ENCODE measurements at places on chromosomes 11 and 22.

- DNase-seq: peak; percentile 7
These were observed 854.1 kb downstream of the TBC1D22A start for GRCh38 chr22:47616396-47617020.

- peak; percentile 96 for DNase-seq
These were observed 38.1 kb upstream of the LINC01488 start for GRCh38 chr11:69443138-69443967.

DNA sequence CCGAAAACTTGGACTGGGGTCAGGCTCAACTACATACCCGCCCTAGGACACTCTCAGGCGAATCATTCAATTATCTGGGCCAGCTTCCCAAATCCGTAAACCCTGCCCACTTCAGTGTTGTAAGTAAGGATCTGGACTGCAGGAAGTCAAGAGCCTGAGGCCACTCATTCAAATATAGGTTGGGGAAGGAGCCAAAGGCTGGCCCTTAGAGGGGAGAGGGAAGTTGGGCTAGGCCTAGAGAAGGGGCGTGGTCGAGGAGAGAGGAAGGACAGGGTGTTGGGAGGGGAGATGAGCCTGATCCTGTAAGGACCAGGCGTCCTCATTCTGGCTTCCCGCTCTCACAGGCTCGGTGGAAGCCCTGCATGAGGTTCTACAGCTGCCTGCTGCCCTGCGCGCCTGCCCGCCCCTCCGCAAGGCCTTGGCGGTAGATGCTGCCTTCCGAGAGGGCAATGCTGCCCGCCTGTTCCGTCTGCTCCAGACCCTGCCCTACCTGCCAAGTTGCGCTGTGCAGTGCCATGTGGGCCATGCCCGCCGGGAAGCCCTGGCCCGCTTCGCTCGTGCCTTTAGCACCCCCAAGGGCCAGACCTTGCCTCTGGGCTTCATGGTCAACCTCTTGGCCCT, 3.0 kb downstream of the SAC3D1 start:
- DNase-seq: peak; percentile 60

- DNase-seq: no peak
These were observed 11.5 kb downstream of the BIRC3 start for GRCh38 chr11:102328748-102329147.

- no peak for DNase-seq
These were observed 13.7 kb downstream of the PDHX start for GRCh38 chr11:34929794-34930763.

- DNase-seq: no peak
These were observed 346 bp downstream of the FJX1 start for GRCh38 chr11:35618497-35619115.

- peak; percentile 51 for DNase-seq
These were observed 540.3 kb downstream of the NTM start for GRCh38 chr11:131910523-131911387.

DNA sequence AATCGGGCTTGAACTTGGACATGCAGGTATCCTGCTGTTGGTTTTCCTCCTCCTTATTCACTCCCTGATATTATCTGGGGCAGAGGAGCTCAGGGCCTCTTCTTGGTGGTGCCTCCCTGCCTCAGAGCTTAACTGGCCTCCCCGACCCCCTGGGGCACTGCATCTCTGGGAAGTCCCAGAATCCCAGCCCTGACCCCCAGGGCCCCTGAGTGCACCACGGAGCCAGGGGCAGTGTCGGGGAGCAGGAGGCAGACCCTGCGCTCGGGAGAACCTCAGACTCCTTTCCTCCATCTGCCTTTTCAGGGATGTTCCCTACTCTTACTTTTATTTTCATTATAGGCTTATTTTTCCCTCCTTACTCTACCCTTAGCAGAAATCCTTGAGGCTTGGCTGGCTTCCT, 537.0 kb downstream of the BRD1 start:
- peak; percentile 6 for DNase-seq

GRCh38 chr11:33514079-33514925, 186.3 kb downstream of the C11orf91 start:
- DNase-seq: no peak

GRCh38 chr11:10444725-10445315, 10.2 kb upstream of the AMPD3 start:
- no peak for DNase-seq
